ENCODE measurements at places on chromosomes 5 and 9.

DNA sequence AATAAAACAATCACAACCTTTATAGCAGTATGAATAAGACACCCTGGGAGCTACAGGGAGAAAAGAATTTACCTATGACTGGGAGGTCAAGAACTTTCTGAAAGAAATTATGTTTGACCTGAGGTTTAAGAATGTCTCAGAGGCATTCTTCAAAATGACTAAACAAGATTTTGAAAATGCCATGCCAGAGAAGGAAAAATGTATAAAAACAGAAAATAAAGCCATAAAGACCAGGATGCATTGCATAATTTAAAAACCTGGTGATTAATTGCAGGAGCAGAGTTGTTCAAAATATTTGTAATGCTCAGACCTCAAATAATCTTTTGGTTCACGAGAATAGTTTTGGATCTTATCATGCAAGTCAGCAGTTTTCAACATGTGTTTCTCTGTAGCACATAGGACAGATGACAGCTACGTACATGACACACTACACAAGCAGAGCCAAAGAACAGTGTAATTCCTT is 954.7 kb upstream of the ARRDC3 start:
- no peak for DNase-seq

DNA sequence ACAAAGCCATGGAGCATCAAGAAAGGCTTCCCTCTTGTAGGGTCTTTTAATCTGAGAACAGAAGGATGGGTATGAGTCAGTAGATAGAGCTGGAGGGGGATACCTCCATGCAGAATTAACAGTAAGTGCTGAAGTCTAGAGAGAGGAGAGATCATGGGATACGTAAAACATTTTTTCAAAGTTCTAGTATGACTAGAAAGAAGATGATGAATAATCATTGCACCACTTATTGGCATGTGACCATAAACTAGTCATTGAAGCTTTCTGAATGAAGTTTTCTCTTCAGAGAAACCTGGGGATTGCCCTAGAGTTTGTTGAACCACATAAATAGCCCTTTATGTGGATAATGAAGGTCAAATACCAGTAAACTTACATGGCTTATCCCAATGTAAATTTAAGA is 48.6 kb upstream of the PTPRD start:
- no peak for DNase-seq

GRCh38 chr9:98288881-98289280 is 33.4 kb upstream of the TBC1D2 start:
- no peak for DNase-seq

- DNase-seq: no peak
Measured at GRCh38 chr9:123318202-123318601, 37.8 kb upstream of the CRB2 start.

GRCh38 chr5:39816866-39817265 is 392.1 kb upstream of the DAB2 start:
- no peak for DNase-seq
